ENCODE measurements at places on chromosomes 4 and X.

DNA sequence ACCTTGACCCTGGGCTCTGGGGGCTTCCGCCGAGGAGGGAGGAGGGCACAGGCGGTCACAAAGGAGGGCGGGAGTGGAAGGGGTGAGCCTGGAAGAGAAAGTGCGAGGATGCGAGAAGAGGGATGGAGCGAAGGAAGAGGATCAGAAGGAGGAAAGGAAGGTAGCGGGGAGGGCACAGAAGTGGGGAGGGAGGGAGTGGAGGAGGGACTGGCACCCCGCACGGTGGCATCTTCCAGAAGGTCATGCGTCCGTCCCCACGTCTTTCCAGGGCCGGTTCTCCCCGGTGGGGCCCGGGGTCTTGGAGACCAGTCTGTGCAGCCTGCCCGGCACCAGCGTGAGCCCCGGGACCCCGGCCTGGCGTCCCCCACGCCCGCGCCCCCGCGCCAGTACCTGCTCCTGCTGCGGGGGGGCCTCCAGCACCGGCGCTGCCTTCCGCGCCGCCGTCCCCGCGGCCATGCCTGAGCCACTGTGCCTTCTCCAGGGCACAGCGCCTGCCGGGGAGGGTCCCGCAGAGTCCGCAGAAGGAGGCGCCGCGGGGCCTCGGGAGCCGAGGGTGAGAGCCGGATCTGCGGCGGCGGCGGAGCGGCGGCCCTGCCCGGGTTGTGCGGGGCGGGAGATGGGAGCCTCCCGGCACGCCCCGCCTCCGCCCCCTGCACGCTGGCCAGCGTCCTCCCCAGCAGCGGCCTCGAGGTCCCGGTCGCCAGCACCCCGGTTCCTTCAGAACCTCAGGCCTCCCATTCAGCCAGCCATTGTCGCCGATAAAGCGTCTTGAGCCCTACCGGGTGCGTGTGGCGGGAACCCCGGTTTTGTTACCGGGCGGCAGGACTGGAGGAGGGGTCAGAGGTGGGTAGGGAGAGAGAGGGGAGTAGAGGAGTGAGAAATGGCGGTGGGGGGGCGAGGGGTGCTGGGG, at the start of gene RNF175:
TSS of gene RNF175 (minus strand) at position 618 of the 910 bp plus-strand sequence. CDS start at position 456, 162 bp downstream.
- peak; percentile 20 for DNase-seq

DNA sequence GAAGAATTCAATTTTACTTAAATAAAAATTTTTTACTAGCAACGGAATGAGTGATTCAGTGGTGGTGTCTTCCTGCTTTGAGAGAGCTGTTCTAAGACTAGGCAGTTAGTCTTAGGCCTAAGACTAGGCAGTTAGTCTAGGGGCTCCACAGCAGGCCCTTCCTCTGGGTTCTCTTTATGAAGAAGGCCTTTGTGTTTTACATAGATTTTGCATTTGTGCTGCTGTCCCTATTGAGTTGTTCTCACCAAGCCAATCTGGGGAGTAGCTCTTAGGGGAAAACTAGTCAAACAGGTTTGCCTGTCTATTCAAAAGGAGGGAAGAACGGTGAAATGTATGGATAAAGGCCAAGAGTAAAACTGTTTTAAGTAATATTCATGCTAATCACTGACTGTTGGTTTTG, 7.6 kb downstream of the UGT8 start:
- no peak for DNase-seq

DNA sequence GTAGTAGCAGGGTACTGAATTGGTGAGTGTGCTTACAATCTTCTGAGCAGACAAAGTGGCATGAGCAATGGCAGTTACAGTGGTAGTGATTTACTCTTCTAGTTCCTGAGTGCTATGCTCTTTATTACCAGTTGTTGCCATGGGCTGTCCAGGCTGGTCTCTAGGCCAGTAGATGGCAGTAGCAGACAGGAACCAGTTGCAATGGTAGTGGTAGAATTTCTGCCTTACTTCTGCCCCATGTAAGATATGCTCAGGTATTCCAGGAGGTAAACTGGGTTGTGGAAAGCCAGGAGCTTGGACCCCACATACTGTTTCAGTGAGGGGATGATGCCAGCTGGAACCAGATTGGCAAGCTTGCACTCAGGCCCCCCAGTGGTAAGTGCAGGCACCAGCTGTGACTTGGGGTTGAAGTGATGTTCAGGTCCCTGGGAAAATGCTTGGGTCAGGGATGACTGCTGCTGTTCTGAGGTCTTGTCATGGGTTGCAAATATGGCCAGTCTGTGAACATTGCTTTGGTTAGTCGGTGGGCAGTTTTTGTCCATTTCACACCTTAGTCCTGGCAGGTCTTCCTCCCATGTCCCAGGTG, 63.0 kb upstream of the ZXDB start:
- no peak for DNase-seq

DNA sequence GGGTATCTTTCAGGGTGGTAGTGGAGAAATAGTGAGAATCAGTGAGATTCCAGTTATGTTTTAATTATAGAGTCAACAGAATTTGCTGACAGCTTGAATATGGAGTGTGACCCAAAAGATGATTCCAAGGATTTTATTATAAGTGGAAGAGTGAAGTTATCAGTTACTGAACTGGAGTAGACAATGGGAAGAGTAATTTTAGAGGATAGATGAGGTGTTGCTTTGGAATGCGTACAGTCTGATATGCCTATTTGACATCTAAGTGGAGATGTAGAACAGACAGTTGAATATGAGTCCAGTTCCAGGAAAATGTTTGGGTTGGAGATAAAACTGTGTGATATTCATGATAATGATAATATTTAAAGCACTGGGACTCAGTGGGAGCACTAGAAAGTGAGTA, 174.2 kb downstream of the MAPK10 start:
- DNase-seq: no peak

DNA sequence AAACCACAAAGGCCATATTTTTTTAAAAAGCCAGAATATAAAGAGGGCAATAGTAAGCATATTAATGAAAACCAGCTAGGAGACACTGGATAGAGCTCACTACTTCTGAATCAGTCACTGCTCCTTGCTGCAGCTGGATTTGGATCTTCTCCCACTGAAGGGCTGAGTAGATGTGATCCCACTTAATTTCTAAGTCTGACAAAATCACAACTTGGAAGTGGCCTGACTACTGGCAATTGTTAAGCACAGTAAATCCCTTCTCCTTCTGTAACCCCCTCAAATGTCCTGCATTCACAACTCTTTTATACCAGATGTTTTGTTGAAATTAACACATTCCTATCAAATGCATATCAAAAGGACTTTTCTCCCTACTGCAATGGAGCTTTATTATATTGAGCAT, 72.9 kb downstream of the AMMECR1 start:
- DNase-seq: no peak

DNA sequence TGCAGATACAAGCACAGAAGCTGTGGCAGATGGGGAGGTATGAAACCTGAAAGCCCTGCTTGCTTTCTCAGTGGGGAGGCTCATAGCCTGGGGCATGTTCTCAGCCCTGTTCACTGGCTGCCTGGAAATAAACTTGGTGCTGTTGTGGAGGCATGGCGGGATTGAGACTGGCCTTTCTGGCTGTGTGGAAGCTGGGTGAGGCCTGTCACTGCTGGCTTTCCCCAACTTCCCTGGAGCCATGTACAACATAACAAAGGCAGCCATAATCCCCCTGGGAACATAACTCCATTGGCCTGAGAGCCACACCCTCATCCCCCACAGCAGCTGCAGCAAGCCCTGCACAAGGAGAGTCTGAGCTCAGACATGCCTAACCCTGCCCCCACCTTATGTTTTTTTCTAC, 237.7 kb upstream of the TLL1 start:
- DNase-seq: no peak

DNA sequence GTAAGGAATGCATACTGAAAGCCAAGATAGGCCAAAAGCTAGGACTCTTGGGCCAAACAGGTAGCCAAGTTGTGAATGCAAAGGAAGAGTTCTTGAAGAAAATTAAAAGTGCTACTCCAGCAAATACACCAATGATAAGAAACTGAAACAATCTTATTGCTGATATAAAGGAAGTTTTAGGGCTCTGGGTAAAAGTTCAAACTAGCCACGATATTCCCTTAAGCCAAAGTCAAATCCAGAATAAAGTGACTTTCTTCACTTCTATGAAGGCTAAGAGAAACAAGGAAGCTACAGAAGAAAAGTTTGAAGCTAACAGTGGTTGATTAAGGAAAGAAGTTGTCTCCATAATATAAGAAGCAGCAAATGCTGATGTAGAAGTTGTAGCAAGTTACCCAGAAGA, 397.6 kb downstream of the PACRGL start:
- DNase-seq: no peak

- no peak for DNase-seq
These were observed 244.3 kb downstream of the CBR4 start for GRCh38 chr4:168765726-168766125.

DNA sequence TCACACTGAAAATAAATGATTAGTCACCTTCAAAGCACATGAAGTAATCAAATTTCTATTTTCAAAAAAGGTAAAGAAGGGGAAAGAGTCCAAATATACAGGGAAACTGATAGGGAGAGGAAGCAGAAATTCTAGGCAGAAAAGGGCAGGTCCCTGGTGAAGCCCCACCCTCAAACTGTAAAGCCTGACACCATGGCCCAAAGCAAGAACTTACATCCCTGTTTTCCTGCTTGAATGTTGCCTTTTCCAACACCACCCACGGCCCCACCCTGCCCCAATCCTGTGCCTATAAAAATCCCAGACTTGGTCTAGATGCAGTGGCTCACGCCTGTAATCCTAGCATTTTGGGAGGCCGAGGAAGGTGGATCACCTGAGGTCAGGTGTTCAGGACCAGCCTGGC, 361.8 kb downstream of the PPP3CA start:
- DNase-seq: no peak
